ENCODE measurements at places on chromosomes 5 and 9.

GRCh38 chr9:93592008-93592642 lies 15.7 kb downstream of the PHF2 start:
- DNase-seq = no peak

DNA sequence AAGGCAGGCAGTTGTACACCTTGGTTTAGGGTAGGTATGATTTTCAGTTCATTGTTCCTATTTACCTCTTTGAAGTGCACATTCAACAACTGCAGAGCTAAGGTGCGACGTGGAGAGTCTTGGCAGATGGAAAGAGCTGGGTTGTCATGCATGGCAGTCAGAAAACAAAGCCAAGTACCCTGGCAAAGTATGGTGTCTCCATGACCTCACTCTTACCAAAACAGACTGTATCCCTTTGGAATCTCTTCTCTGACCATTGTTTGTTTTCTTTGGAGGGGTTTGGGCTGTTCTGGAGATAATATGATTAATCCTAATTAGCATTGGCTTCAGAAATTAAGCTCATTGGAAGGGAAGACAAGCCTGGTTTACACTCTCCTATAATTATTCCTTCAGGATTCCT lies 665.7 kb downstream of the DNAH5 start:
- no peak for DNase-seq

- DNase-seq = no peak
These were observed 146.6 kb downstream of the GAS1 start for GRCh38 chr9:86800681-86801080.

DNA sequence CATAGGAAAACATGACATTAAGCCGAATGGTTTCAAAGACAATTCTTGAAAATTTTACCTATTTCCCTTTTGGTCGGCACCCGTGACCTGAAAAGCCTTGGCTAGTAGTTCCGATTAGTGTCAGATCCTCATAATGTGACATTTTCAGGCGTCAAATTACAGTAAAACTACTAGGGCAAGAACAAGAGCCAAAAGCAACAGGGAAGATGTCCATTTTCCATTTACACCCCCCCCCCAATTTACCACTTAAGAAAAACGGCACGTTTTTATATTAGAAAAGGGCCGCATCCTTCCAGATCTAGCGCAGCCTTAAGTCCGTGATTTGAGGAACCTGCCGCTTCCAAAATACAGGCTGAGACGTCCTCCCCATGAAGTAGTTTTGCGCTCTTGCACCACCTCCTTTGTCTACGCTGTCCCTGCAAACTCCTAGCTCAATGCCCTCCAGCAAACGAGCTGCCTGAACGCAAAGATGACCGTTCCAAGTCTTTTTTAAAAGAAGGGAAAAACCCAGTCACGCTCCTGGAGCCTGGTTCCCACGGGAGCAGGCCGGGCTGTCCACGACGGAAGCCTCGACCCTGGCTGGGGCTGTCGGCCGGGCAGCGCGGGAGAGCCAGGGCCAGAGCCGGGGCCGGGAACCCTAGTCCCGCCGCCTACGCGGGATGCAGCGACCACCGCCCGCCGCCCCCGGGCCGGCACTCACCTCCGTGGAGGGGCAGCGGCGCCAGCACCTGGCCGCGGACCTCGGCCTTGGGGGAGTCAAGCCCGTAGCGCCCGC lies 616 bp downstream of the RNF130 start:
- DNase-seq = no peak

GRCh38 chr9:129340427-129341170 lies 162.5 kb upstream of the IER5L start:
- no peak for DNase-seq
